ENCODE measurements at places on chromosomes 7 and 10.

DNA sequence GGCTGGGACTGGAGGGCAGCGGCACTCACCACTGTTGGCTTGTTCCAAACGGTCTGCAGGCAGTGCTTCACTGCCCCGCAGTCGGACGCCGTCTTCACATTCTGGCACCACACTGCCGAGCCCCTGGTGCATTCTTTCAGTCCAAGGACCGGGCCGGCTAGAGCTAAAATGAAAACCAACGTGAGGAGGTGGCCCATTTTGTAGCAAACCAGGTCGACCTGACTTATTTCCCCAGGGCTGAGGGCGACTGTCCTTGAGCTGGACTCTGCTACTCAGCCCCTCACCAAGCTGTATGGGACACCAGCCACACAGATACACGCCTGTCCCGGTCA is 16.7 kb downstream of the PSAP start:
- no peak for DNase-seq

GRCh38 chr7:135748770-135749169 is at the start of gene FAM180A:
TSS of gene FAM180A (minus strand) at chr7:135748813. CDS start at chr7:135748580, 233 bp downstream.
- DNase-seq = no peak

- no peak for DNase-seq
Observed at GRCh38 chr10:110650265-110650668, 6.1 kb downstream of the RBM20 start.

DNA sequence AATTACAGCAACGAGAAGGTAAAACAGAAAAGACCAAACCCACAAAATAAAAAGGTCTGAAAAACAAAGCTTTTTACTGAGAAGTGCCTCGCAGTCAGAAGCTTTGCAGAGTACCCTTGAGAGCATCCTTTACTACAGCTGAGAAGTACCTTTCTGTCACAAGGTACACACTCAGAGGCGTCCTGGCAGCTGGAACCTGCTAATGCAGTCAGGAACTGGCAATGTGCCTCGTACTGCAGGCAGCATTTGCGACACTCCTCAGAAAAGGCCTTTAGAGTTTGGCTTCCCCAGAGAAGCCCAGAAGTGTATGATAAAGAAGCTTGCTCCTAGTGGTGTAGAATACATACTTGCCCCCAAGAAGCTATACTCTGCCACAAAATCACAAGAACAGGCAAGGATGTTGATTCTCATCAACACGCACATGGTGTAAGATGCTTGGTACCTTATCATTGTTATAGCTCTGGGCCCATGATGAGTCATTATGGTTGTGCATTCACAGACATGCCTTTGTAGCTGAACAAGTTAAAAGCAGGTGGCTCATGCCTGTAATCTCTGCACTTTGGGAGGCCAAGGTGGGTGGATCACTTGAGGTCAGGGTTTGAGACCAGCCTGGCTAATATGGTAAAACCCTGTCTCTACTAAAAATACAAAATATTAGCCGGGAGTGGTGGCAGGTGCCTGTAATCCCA is 2.0 kb upstream of the GTPBP4 start:
- peak; percentile 66 for DNase-seq

- DNase-seq = no peak
Observed at GRCh38 chr10:88409236-88409635, 173.9 kb downstream of the RNLS start.

GRCh38 chr10:91514787-91515186 is 104.6 kb downstream of the HECTD2 start:
- no peak for DNase-seq

DNA sequence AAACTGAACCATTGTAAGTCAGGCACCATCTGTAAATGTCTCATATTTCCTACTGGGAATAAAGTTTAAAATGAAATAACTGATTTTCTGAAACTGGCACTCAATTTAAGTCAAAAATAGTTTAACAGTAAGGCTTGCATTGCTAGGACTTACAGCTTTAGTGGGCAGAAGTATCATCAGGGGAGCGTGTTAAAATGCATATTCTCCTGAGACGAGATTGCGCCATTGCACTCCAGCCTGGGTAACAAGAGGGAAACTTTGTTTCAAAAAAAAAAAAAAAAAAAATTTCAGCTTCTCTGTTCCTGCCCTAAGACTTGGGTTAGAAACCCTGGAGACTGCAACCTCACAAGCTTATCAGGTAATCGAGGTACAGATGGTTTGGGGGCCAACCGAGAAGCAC is 65.4 kb downstream of the UBE3C start:
- DNase-seq = no peak

- DNase-seq = no peak
Observed at GRCh38 chr10:86964061-86964846, 4.0 kb upstream of the ADIRF start.

DNA sequence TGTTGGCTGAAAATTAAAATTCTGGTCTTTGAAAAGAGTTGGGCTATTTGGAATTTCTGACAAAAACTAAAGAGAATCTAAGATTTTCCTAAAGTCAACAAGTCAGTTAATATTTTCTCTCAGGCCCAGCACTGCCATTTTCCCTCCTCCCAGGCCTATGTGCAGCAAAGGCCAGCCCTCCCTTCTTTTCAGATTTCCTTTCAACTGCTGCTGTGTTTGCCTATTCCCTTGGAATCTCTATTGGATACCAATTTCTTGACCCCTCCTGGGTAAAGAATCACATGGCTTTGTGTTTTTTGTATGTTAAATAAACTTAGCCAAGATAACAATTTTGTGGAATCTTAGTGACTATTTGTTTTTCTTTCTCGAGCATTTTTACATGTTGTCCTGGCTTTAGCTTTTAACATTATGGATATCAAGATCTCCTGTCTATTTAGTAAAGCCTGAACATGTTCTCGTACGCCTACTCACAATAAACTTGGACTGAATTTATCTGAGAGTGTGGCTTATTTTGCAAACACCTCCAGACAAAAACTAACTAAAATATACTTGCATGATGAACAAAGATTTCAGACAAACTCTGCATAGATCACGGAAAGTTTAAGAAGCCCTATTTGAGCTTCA is 19.9 kb downstream of the MACC1 start:
- DNase-seq = no peak

DNA sequence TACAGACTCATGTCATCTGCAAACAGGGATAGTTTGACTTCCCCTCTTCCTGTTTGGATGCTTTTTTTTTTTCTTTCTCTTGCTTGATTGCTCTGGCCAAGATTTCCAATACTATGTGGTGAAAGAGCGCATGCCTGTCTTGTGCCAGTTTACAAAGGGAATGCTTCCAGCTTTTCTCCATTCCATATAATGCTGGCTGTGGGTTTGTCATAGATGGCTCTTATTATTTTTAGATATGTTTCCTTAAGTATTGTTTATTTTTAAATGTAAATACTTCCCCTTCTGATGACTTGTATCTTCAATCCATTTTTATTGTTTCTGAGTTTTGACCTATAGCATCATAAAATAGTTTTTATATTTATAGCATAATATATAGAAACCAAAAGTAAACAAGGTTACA is 17.9 kb downstream of the FAM237B start:
- no peak for DNase-seq

DNA sequence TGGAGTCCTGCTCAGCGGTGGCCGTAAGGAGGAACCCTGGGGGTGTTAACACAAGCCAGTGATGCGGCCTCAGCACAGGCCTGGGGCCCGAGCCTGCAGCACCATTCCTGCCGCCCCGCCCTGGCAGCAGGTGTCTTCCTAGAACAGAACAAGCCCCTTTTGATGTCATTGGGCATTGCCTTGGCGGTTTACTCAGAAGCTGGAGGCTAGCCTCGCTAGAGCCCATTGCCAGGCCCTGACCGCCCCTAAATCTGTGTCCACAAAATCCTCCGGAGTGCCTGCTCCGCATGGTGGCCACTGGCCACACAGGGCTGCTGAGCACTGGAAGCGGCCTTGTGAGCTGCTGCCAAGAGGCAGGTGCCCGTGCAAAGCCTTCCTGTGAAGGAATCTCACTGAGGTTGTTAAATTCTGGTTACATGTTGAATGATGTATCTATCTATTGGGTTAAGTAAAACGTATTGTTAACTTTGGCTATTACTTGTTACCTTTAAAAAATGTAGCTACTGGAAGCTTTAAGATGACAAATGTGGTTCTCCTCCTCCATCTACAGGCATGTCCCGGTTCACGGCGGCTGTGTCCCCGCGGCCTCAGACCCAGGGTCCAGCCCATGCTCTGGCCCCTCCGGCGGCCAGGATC is 1.2 kb upstream of the INPP5A start:
- DNase-seq = no peak

- DNase-seq = no peak
Observed at GRCh38 chr7:141201145-141201885, 127.5 kb downstream of the TMEM178B start.

- no peak for DNase-seq
Observed at GRCh38 chr10:24865783-24866182, 86.6 kb downstream of the PRTFDC1 start.

- no peak for DNase-seq
Observed at GRCh38 chr10:50469288-50469687, 154.5 kb downstream of the SGMS1 start.

- DNase-seq = no peak
Observed at GRCh38 chr7:101166909-101167644, 1.7 kb upstream of the VGF start.

DNA sequence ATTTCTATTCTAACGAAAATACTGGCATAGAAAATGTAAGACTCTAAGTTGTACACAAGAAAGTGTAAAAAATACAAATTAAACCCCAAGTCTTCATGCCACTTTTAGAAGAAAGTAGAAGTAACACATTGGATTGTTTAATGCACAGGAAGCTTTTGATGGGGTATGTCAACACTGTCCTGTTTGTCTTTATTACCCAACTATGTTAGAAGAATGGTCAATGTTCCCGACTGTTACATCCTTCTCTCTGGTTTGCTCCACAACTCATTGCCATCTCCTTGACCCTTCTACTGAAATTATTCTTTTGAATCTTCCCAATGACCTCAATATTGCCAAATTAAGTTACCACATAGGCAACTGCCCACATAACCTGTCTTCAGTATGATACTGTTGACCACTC is 35.8 kb downstream of the COL28A1 start:
- DNase-seq = no peak

DNA sequence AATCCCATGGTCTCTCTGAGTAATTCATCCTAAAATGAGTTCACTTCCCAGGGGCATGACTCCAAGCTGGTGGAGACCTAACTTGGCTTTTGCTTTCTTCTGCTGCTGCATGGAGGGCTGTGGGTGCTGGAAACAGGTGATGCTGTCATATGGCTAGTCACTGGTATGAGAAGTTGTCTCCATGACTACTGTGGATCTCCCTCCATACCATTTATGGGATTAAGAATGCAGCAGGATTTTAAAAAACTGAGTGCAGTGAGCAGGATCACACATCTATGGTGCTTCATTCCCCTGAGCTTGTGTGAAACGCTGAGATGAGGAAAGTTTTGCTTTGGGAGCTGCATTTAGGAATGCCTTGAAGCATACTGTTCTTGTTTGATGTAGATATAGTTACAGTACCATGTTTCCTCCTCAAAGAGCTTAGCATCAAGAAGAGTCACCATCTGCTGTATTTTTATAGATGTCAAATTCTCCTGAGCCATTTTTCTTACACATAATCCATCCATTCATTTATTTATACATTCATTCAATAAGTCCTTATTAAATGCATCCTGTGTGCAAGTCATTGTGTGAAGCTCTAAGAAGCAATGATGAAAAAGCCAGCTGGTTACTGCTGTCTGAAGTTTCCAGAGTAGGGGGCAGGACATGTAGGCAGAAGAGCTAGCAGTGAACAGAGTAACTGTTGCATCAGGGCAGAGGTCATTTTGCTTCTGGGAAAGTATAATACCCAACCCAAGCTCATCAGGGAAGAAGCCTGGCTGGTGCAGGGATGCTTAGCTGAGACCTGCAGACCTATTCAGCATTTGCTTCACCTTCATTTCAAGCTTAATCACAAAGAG is 534.8 kb downstream of the AUTS2 start:
- DNase-seq = no peak

DNA sequence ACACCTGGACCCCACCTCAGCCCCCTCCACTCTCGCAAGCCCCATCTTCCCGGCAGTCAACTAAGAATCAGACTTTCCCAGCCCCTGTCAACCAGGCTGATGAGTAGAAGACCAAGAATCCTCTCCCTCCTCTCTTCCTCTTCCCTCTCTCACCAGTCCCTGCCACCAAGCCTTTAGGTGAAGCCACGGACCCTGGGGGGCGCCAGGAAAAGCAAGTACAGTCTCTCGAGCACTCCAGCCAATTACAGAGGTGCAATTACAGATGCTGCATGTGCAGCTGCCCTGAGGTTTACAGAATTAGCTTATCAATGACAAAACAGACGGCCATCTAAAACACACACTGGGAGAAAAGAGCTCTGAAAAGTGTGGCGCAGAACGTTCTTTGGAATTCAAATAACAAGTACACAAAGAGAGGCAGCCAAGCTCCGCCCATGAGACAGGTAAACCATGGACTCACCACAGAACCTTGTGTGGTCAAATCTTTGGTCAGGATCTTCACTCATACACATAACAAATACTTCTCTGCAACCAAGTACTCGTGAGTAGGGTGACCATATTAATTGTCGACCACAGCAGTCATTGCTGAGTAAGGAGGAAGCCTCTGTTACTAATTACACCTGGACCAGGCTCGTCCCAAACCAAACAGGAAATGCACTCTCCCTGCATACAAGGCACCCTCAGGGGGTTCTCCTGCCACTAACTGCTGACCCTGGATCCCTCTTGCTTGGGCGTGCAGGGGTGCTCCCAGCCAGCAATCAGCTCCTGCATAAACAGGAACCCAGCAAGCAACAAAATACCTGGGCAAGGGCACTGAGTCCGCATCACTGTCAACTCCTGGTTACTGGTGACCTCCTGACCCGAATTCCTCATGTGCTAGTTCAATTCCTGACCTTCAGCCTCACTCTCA is 189.2 kb downstream of the FAM107B start:
- DNase-seq = no peak

DNA sequence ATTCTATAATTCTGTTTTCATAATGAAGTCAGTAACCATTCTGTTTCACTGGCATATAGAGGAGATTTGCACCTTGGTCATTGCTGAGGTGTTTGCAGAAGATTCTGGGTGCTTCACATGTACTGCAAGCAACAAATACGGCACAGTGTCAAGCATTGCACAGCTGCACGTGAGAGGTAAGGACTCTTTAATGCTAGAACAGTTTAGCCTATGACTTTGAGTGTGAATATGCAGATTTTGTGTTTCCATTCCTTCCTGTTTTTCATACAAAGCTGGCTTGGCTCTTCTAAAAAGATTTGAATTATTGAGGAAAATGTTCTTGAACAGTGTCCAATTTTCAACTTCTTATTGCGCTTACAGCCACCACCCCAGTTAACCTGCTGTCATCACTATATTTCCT is 56.4 kb downstream of the MYPN start:
- no peak for DNase-seq

Data from hematopoietic multipotent progenitor cell treated with erythropoietin and hydrocortisone succinate and interleukin-3 and kit ligand, for 8 days (in vitro differentiated cells).